EL (cell line): ENCODE measurements at places on chromosomes 4 and X.

DNA sequence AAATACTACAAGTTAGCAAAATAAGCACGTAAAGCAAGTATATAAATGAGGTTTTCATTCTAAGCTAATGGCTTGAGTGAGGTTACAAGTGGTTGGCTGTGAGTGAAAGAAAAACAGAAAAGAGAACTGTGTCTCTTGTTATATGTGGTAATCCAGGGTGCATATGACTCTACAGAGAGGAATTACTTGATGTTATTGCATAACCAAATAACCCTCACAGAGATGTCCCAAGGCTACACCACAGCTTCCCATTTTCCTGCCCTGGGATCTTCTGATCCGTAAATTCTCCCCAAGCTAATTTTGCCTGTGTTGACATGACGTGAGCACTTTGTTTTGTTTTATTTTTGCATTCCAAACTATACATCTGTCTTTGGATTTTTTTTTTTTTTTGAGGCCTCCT lies 470.0 kb upstream of the INTU start:
- peak; percentile 87 for DNase-seq

DNA sequence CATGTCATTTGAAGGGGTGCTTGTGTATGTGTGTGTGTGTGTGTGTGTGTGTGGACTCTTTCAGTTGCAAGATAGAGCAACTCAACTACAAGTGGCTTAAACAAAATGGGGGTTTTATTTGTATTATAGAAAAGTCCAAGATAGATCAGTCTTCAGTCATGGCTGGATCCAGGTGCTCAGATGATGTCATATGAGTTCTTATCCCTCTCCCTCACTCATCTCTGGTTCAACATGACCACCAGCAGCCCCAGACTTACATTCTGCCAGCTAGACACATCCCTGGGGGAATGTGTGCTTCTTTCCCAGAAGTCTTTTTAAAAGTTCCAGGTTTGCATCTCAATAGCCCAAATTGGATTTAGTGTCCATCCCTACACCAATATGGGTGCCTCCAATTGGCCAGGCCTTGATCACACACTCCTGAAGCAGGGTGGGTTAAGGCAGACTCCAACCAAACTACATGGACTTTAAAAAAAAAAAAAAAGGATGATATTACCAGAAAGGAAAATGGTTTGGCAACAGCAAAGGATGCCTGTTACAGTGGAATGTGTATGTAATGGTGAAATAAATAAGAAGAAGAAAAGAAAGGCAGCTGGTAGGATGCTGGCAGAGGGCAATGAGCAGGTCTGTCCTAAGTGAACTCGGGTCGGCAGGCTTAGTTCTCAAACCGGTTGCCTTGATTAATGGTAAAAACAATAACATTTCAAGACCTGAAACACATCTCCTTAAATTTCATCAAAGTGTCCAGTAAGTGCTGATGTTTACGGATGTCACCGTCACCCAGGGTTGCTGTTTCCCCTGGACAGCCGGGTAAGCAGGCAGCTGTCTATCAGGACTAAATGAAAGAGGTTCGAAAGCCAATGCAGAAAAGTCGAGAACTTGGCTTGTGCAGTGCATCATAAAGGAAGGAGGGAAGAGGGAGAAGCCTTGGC lies 107.7 kb downstream of the SMIM20 start:
- peak; percentile 20 for DNase-seq

DNA sequence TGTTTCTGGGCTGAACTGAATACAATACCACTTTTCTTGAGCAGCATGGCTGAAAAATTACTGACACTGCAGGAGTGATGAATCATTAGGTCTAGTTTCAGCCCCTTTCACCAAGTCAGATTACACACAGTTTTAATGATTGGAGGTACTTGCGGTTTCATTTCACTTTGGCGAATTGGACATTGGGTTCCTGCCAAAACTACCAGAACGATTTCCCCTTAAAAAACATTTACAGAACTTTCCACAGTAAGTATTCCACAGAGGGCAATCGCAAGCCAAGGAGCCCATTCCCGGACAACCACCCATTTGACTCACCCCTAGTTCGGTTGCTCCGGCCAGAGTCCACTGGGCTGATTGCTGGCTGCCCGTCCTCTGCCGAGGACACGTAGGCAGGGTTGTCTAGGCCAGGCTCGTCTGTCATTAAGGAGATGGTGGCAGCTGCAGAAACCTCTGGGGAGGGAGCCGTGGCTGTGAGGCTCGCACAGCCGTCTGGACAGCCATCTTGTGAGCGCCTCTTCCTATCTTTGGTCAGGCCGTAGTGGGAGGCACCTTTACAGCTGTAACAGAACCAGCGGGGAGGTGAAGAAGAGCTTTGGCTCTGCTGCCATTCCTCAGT lies 83.5 kb downstream of the LNX1 start:
- DNase-seq, result no peak

DNA sequence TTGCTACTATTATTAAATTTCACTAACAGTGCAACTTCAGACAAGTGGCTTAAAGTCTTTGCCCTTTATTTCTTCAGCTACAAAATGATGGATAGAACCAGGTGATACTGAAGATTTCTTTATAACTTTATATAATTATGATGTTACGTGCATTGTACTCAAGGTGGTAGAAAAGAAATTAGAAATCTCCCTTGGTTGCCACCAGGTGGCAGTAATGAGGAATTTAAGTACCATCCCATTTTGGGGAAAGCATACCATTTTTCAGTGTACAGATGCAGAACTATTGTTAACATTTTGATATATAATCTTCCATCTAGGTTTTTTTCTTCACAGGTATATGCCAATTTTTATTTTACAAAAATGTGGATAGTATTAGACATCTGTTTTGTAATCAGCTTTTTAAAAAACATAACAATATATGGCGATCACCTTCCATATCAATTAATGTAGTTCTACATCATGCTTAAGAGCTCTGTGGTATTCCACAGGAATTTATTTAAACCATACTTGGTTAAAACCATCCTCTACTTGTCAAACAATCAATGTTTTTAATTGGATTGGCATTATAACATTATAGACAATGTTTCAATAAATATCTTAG lies 37.7 kb upstream of the RAB33B start:
- DNase-seq, result peak; percentile 35

DNA sequence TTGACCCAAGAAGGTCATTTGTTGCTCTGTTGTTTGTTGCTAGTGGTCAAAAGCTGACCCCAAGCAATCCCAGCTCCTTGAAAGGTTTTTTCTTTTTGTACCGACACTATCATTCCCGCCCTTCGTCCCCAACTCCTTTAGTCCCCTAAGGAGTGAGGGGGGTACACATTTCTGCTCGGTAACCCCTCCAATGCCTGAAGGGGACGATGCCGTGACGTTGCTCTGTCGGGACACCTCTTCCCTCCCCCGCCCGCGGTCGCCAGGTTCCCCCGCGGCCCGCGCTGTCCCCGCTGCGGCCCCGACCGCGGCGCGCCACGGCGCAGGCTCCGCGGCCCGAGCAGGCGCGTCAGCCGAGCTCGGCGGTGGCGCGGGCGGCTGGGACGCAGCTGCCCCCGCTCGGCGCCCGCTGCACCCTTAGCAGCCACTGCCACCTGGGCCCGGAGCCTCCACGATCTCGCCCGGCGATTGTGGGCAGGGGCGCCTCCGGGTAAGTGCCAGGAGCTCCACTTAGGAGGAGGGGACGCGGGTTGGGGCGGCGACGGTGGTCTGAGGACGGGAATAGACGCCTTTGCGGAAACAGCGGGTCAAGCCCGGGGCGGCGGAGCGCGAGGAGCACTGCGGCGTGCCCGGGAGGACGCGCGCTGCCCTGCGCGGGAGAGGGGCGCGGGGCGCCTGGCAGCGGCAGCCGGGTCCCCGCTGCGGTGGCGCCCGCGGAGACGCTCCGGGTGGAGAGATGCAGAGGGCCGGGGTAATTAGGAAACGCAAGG lies at the start of gene GLRB:
GLRB (plus strand) TSS at position 340 of the 767 bp plus-strand sequence. CDS start 1,875 bp downstream, outside the sequence.
- DNase-seq, result peak; percentile 44

- no peak for DNase-seq
These were observed 1286.6 kb downstream of the FSTL5 start for GRCh38 chr4:160877087-160877790.

GRCh38 chrX:680062-680461 lies 49.5 kb downstream of the SHOX start:
- no peak for DNase-seq

GRCh38 chr4:20248155-20248558 lies 3.5 kb upstream of the SLIT2 start:
- DNase-seq, result peak; percentile 78

- DNase-seq, result no peak
These were observed 105.8 kb upstream of the PDHA1 start for GRCh38 chrX:19237901-19238300.

DNA sequence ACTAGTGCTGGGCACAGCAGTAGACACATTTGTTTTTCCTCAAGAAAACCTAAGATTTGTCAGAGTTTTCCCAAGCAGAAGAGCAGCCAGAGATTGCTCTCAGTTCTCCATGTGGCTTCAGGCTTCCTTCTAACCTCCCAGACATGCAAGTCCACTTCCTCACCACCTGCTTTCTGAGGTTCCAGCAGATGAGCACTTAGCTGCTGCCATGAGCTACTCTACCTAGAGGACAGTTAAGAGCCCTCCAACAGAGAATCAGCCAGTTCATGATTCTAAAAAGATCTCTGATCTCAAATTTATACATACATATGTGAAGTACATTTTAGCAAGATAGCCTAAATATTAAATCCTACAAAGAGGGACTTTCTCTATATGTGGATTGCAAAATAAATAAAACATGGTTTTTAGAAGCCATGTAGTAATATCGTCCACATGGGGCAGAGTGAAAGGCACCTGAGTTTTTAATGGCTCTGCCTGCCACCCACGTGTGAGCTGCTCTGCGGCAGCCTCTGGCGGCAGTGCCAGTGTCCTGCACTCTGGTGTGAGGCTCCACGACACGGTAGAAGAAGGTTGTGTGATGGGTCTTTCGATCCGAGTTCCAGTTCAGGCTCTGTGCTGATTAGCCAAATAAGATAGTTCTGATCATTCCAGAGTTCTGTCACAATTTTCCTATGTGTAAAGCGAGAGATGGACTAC lies 10.3 kb downstream of the CYP4V2 start:
- DNase-seq, result peak; percentile 23

DNA sequence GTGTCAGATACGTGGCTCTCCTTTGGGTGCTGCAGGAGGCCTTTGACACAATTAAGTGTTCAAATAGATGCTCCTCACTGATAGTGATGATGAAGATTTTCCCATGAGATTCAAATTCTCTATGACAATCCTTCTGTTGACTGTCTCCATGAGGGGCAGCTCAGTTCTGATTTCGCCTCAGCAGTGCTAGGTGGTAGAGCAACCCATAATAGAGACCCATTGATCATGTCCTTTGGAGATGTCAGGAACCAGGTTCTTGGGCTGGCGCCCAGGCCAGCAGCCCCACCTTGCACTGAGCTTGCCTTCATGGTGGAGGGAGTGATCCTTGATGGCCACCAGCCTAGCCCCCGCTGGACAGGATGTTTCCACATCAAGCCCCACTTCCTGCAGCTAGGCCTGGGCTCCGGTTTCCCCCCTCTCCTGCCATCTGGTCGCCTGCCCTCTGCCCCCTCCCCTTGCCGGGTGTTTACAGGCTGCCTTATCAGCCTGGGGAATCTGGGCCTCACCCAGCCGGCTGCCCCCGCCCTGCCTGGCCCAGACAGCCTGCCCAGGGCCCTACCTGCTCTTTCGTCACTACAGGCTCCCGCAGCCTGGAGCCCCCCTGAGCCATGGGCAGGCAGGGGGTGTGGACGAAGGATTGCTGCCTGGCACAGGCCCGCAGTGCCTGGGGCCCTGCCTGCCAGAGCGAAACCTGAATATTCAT lies 12.6 kb downstream of the ELF4 start:
- no peak for DNase-seq

- DNase-seq, result no peak
These were observed 26.1 kb downstream of the ACOX3 start for GRCh38 chr4:8414377-8414776.

- DNase-seq, result no peak
These were observed 30.8 kb downstream of the RTL5 start for GRCh38 chrX:72100824-72101351.

DNA sequence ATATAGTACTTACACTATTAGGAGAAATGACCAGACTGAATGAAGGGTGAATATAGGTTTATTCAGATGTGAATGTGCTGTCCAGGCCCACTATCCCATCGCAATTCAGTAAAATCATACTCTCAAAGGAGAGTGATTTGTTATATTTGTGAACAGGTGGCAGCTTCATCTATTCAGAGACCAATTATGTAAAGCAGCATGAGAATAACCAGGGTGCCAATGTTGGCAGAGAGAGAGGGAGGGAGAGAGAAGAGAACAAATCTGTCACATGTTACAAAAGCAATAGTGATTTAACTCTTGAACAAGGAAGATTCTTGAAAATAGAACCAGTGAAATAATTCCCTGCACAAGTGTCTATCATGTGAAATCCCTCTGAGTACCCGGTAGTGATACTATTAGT lies 38.9 kb upstream of the TLL1 start:
- DNase-seq, result no peak

DNA sequence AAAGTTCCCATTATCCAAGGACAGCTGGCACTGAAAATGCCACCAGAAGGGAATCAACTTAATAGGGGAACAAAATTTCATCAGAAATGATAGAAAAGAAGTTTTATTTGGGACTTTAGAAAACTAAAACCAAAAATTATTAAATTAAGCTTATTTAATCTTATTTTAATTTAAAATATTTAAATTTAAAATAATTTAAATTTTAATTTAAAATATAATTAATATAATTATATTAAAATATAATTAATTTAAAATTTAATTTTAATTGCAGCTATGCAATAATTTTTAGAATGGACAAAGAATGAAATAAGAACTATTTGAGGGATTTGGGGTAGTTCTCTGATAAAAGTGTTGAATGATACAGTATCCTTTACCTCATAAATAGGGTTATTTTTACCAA lies 10.2 kb upstream of the VAMP7 start:
- no peak for DNase-seq

DNA sequence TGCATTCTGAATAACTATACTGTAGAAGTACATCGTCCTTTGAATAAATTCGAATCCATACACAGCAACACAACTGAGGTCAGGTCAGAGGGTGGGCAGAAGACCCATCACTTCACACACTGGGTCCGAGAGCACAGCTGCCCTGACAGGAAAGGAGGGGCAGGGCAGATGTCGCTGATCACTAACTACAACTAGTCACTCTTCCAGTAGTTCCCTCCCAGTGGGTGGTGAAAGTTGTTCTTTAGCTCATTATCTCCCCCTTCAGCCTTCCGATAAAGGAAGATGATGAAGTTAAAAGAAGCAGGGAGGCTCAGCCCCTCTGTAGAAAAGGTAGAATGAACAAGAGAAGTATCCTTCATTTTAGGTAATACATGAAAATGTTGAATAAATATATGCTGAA lies 278.9 kb downstream of the INPP4B start:
- DNase-seq, result no peak
